NCI-H187 treated with DMSO at 0.1 percent for 48 hours (cell line): ENCODE measurements at places on chromosomes 3 and 15.

GRCh38 chr15:69533522-69533921, 80.9 kb downstream of the RPLP1 start:
- DNase-seq = no peak

GRCh38 chr15:97504031-97504792, 456.3 kb upstream of the ARRDC4 start:
- no peak for DNase-seq

GRCh38 chr3:13570391-13571194, 21.7 kb downstream of the FBLN2 start:
- DNase-seq = no peak

- no peak for DNase-seq
Measured at GRCh38 chr3:42490243-42490642, 12.2 kb upstream of the VIPR1 start.

- DNase-seq = no peak
Measured at GRCh38 chr15:69486481-69487110, 34.0 kb downstream of the RPLP1 start.

DNA sequence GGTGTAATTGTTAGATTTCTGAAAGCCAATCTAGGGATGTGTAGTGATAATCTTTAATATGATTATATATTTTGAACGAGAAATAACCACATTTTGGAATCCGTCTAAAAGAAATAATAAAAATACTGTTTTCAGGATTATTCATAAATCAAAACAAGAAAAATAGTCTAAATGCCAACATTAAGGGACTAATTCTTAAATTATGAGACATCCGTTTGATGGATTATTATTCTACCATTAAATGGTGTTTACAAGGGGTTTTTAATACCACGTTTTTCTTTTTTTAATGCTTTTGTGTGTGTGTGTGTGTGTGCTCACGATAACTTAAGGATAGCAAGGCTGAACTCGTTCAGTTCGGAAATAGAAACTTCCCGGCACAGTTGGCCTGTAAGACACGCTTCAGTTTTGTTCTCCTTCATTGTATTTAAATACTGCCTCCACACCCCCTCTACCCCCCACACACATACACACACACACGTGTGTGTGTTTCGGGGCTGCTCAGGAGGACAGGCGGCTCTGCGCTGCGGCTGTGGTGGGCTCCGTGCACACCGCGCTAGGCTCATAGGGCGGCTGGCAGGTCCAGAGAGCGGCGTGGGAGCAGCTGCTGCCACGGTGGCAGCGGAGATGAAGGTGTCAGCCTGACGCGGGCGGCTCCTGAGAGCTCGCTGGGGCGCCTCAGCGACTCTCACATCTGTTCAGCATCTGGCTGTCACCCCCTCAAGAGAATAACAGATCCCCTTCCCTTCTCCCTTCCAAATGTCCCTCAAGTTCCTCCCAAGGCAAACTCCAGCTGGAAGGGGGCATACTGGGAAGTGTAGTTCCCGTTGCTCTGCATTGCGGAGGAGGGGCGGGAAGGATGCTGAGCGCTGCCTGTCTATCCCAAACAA, 23.0 kb upstream of the ANP32A start:
- no peak for DNase-seq

DNA sequence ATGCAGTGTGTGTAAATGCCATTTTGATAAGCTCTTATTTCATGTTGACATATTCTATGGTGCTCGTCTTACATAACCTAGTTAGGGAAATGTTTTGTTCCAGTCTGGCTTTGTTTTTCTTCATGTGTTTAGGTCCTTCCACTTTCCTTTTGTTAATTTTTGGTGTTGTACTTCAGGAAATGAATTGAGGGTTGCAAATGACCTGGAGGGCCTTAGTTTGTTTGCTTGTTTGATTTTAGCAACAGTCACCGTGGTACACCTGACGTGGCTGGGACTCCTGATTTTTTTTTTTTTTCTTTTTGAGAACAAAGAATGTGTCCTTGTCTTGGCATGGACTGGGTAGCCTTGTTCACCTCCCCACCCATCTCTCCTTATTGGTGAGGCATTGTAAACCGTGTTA, 114.8 kb downstream of the IGF1R start:
- DNase-seq = no peak

- DNase-seq = no peak
Measured at GRCh38 chr3:74287557-74287956, 326.9 kb downstream of the CNTN3 start.

- no peak for DNase-seq
Measured at GRCh38 chr3:108250626-108251025, 28.4 kb upstream of the IFT57 start.

- DNase-seq = no peak
Measured at GRCh38 chr3:46853441-46854415, 9.5 kb downstream of the MYL3 start.

DNA sequence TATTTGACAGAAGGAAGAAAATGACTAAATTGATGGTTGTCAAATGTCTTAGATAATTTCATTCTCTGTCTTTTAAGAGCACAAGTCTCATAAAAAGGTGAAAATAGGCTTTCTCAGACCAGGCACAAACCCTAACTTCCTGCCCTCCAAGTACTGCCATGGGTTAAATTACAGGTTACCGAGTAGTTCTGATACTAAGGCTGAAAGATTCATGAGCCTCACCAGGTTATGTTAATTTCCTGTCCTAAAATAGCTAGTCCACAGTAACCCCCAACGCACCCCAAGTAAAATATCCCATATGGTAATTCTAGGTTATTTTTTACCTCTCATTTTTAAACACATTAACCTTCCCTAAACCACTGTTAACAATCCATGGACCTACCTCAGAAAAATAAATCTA, 42.0 kb downstream of the GSK3B start:
- DNase-seq = no peak

- no peak for DNase-seq
Measured at GRCh38 chr3:120831066-120831465, 76.9 kb upstream of the STXBP5L start.
